ENCODE measurements at places on chromosomes 3 and 15. TPM values are rescaled to one million over a fixed set of nuclear protein-coding genes. Genes with fewer than 3 reads are reported as not detected.

- H3K4me1 ChIP-seq = no peaks in the 10 kb centered on the region
- no peak for DNase-seq
- peaks cover 5% of the 10 kb centered on the region for H3K27me3 ChIP-seq
- H3K4me3 ChIP-seq = no peak overlapping the region
- H3K36me3 ChIP-seq = peaks cover 2% of the 10 kb centered on the region
- H3K27ac ChIP-seq = no peak overlapping the region
Observed at GRCh38 chr3:155202626-155203025, 90.9 kb downstream of the STRIT1 start.

DNA sequence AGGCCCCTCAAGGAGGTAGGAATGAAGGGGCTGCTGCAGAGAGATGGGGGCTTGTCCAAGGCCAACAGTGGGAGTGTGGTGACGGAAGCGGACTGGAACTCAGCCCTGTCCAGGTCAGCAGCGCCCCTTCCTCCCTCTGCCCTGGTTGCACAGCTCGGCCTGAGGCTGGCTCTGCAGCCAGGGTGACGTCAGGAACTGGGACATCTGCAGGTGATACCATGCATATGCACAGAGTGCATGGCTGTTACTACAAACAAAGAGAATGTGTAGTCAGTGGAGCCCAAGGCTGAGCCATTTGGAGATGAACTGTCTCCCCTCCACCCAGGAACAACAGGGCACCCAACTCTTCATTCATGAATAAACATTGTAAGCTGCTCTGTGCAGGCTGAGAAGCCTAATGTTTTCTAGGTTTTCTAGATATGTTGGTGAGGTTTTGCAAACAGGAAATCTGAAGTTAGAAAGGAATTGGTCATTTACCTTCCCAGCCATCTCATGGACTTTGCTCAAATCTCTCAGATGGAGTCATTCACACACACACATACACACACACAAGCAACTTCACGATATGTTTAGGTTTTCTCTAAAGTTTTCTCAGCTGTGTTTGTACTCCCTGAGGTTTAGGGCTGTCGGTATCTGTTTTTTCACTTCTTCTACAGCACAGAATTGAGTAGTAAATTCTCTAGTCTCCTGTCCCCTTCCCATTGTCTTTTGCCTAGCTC, 117.2 kb downstream of the TLE3 start:
- peaks cover 2% of the 10 kb centered on the region for H3K36me3 ChIP-seq
- DNase-seq = no peak
- H3K4me1 ChIP-seq = peaks cover 2% of the 10 kb centered on the region
- no peak overlapping the region for H3K27ac ChIP-seq
- H3K4me3 ChIP-seq = no peak overlapping the region

GRCh38 chr3:129004639-129005295, 3.7 kb downstream of the EFCC1 start:
- H3K4me1 ChIP-seq = peaks cover 20% of the 10 kb centered on the region
- no peaks in the 10 kb centered on the region for H3K36me3 ChIP-seq
- H3K27ac ChIP-seq = no peak overlapping the region
- H3K4me3 ChIP-seq = no peak overlapping the region
- peak; percentile 59 for DNase-seq

The SLCO2A1 gene
- total RNA-seq = 0.82 TPM

The TGM4 gene
- total RNA-seq = not detected

The POLQ gene
- 2.9 TPM for total RNA-seq
